ENCODE measurements at places on chromosomes 6 and 20.

- DNase-seq: no peak
Observed at GRCh38 chr20:63220696-63221399, 4.9 kb upstream of the YTHDF1 start.

DNA sequence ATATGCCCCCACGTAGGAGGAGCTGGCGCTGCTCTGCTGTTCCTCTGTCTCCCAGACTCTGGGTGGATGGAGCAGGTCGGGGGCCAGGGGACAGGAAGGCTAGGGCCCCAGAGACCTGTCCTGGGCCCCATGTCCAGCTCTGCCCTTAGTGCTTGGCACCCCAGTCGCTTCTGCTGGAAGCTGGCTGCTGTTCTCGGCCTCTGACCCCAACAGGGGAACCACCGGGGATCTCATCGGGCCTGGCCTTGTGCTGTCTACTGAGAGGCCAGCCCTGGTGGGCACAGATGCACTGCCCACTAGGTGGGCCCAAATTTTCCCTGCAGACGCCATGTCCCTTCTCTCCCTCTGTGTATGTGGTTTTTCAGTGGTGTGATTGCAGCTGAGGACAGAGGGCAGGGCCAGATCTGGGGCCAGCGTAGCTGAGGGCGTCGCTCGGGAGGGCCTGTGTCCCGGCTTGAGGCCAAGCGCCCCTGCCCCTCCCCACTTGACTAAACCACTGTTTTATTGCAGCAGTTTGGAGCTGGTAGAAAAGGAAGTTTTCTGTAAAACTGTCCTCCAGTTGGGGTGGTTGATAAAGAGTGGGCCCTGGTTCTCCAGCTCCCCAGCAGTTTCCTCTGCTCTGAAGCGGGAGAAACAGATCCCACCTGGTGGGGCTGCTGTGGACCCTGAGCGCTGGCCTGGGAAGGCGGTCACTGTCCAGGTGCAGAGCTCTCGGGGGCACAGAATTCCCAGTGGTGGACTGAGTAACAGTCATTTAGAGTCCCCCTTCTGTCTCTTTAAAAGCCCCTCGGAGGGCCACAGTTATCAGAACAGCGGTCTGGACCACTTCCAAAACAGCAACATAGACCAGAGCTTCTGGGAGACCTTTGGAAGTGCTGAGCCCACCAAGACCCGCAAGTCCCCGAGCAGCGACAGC is 5.9 kb upstream of the COL20A1 start:
- DNase-seq: no peak

DNA sequence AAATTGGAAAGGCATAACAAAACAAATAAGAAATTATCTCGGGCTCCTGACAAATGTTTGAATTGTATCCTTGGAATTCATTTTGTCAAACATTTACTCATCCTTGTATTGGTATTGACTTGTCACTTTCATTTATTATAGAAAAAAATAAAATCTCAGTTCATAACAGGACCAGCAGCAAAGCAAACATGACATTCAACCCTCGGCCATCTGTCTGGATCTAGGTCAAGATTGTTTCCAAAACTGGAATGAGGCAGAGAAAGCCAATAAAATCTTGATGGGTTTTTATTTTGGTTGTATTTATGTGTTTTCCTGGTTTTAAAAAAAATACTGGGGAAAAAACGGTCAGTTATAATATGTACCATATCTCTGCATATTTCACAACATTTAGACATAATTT is 42.9 kb upstream of the FABP7 start:
- DNase-seq: no peak

DNA sequence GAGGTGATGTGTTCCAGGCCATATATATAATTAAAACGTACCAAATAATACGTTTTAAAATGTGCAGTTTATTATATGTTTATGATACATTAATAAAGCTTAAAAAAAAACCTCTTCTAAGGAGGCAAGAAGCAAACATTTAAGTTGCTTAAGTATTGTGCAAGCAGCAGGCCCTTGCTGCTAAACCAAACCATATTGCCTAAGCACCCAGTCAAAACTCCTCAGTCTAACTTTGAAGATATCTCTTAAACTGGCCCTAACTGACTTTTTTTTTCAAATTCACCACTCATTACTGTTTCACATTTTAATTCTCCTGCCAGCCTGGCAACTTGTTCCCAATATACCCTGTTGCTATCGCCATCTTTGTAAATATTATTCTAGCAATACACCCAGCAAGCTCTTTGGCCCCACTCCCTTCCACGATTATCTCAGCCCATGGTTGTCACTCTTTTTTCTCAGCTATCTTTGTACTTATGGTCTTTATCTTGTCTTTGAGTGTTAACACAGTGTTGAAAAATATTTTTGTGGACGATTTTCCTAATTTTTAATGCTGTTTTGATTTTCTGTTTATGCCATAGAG is 60.9 kb downstream of the C6orf58 start:
- no peak for DNase-seq

DNA sequence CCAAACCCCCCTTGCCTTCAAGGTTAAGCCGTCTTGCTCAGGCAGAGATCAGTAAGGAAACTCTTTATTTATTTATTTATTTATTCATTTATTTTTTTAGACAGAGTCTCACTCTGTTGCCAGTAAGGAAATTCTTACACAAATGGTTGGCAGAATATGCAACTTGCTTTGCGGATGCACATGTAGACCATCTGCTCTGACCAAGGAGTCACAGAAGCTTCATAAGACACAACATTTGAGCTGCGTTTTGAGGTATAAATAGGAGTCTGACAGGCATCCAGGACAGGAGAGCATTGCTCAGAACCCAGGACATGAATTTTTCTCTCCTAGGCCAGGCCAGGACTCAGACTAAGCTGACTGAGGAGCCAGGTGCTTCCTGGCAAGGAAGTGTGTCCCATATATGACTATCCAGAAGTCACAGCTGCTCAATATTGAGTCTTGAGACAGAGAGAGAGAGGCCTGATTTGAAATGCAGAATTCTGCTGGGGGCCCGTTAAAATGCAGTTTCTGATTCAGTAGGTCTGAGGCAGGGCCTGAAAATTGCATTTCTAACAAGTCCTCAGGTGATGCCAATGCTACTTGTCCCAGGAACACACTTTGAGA is 43.9 kb downstream of the HLA-A start:
- DNase-seq: no peak

DNA sequence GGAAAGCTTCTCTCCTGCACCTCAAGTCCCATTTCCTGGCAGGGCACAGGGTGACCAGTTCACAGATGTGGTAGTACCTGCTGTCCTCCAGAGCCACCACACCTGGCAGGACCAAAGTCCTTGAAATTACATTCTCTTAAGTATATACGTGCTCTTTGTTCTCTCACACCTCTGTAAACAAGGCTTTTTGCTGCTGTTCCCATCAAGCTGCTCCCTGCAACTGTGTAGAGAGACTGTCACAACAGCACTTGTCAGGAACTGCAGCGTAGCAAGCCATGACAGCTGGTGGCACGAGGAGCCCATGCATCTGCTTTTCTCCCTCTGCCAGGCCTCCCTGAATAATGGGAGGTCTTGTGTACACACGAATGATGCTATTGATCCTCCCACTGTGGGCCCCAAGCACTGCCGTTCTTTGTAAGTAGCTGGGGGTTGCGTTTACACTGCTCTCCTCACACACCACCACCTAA is 431.8 kb downstream of the CD83 start:
- DNase-seq: no peak

GRCh38 chr20:61786230-61786629 is 279.5 kb downstream of the TAF4 start:
- DNase-seq: no peak

- no peak for DNase-seq
Observed at GRCh38 chr20:2178318-2179232, 76.9 kb downstream of the STK35 start.

DNA sequence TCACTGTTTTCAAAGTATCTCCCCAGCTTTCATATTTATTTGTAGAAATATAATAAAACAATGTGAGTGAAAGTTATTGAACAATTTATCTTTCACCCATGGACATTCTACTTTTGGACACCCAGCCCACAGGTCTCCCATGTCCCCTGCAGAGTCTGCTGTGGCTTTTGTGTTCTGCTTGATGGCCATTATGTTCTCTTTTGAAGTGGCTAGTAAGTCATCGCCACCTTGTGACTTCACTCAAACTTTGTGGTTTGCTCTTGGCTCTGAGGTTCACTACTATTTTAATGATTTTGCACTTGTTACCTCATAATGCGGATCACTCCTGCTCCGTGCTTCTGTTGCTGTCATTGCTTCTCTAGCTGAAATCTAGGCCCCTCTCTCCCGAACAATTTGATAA is 10.2 kb upstream of the DEFB113 start:
- no peak for DNase-seq

- no peak for DNase-seq
Observed at GRCh38 chr6:56652994-56653393, 10.3 kb upstream of the DST start.

DNA sequence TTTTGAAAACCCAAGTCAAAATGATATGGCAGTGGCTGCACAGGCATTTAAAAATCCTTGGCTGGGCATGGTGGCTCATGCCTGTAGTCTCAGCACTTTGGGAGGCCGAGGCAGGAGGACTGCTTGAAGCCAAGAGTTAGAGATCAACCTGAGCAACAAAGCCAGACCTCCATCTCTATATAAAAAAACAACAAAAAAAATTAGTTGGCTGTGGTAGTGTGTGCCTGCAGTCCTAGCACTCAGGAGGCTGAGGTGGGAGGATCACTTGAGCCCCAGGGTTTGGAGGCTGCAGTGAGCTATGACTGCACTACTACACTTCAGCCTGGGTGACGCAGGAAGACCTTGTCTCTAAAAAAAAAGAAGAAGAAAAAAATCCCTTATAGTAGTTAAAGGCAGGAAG is 142.9 kb downstream of the MYB start:
- DNase-seq: no peak

GRCh38 chr20:50664254-50664653 is 27.1 kb downstream of the RIPOR3 start:
- DNase-seq: no peak

DNA sequence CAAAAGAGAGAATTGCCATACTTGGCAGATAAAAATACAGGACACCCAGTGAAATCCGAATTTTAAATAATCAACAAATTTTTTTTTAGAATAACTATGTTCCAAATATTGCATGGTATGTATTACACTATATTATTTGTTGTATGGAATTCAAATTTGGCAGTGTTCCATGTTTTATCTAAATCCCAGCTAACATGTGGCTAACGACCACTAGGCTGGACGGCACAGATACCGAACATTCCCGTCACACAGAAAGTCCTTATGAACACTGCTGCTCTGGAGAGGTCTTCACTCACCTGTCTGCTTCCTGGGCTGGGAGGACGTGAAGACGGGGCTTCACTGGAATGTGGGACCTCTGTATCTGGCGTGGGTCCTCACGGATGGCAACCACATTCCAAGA is 32.8 kb downstream of the SNX5 start:
- no peak for DNase-seq

DNA sequence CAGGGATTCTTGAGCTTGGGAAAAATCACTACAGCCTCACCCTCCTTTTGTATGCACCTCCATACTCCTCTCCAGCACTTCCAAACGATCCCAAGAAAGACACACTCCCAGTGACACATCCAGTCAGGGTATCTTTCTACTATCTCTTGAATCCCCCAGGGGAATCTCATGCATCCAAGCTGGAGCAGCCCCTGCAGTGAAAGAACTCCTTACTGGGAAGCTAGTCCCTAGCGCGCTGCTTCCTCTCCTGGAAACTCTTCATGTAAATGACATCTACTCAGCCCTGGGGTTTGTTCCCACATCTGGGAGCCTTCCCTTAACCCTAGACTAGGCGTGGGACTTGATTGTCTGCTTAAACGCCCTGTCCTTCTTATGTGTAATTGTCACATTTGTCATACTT is 329.1 kb upstream of the QKI start:
- no peak for DNase-seq

GRCh38 chr6:34142061-34142998 is 3.6 kb downstream of the GRM4 start:
- no peak for DNase-seq

DNA sequence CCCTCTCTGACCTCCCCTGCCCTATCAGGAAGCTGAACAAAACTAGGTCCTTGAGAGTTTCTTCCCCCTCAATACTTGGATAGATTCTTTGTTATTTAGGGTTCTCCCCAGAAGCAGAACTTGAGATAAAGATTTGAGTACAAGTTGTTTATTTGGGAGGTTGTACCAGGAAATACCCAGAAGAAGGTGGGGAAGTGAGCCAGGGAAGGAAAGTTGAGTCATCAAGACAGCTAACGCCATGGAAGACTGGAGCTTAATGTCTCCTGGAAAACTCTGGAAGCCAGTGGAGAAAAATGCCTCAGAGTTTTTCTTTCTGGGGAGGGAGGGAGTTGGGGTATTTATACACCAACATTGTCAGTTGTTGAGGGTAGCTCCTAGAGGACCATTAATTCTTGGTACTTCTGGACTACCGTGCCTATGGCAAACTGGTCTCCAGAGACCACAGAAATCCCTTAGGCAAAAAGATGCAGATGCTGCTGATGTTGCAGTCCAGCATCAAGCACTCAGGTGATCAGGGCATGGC is 102.6 kb upstream of the ZFP64 start:
- DNase-seq: no peak

DNA sequence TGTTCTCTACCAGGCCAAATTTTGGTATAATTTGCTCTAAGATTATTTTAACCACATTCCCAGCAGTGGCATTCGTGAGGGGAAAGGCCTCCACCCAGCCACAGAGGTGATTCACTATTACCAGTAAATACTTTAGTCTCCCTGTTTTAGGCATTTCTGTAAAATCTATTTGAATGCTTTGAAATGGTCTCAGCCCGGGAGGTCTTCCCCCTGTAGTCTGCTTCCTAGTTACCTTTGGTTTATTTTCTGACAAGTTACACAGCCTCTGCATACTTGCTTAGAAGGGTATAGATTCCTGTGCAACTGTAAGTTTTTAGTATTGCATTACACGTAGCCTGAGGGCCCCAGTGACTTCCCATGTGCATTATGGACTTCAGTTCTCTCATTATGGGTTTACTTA is 248.7 kb downstream of the C6orf118 start:
- DNase-seq: no peak

- no peak for DNase-seq
Observed at GRCh38 chr6:4858194-4859015, 82.2 kb downstream of the CDYL start.

- DNase-seq: no peak
Observed at GRCh38 chr6:15505463-15505918, 157.3 kb downstream of the DTNBP1 start.

DNA sequence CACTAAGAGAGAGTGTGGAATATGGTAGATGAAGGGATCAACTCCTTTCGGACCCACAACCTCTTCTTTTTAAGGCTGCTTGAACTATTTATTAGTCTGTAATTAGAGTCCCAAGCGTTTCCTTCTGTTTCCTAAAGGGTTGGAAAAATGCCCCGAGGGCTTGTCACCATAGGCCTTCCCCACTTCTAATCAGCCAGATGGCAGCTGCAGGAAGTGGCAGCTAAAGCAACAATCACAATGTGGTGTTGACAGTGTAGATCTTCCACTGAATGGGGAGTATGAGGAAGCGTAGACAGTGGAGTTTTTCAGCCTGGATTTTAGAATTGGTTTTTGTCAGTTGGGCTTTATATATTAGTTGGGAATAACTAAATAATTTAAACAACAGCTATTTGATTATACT is 40.6 kb downstream of the SLC35D3 start:
- no peak for DNase-seq

GRCh38 chr6:42727627-42728026 is 5.2 kb upstream of the PRPH2 start:
- DNase-seq: no peak
